GM13977 (cell line): ENCODE measurements at places on chromosomes 16 and 17.

- DNase-seq, result peak; percentile 68
Measured at GRCh38 chr17:76515274-76515949, 14.2 kb upstream of the RHBDF2 start.

DNA sequence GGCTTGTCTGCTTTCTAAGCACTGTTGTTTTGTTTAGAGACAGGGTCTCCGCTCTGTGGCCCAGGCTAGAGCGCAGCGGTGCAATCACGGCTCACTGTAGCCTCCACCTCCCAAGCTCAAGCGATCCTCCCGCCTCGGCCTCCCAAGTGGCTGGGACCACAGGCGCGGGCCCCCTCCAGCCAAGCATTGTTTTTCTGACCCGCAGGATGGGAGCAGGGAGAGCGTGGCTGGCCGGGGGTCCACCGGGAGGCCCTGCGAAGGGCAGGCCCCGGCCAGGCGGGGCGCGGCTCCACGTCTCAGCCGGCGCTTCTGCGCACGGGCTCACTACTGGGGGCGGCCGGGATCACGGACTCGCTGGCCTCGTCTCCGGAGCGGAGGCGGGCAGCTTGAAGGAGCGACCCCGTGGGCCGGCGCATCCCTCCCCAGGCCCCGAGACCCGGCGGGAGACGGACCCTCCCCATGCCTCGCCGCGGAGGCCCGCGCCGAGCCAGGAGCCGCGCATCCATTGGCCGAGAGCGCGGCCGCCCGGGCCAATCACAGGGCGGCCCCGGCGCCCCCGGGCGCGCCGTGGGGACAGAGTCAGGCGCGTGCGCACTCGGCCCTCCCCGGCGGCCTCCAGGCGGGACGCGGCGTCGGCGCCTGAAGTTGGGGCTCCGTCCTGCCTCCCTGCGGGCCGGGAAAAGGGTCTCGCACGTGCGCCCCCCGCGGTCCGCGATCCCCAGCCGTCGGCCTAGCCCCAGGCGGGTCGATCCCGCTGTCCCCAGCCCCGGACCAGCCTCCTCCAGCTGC is 24.9 kb downstream of the ACTG1 start:
- peak; percentile 97 for DNase-seq

- no peak for DNase-seq
Measured at GRCh38 chr17:1010586-1010985, 13.7 kb downstream of the TIMM22 start.

DNA sequence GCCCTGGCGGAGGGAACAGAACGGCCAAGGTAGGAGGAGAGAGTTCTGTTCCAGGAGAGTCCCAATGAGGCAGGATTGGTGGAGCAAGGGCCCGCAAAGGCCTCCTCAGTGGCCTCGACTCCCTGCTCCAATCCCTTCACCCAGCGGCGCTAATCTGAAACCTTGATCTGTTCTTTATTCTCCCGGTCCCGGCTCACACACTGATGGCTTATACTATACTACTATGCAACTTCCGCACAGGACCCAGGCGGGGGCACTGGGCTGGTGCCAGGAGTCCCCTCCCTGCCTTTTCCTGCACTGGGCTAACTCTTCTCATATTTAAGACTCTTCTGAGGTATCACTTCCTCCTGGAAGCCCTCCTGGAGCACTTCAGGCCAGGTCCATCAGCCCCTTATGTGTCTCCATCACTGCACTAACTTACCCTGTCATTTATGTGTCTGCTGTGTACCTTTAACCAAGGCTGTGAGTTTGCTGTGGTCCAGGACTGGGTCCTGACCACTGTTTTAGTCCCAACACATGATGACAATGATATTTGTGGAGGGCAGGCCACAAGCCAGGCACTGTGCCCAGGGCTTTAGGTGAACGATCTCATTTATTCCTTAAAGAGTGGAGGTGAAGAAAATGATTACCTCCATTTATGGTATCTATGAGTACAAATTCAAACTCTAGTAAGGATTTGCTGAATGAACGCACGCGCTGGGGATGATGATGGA is 6.8 kb downstream of the CCDC102A start:
- DNase-seq, result no peak

DNA sequence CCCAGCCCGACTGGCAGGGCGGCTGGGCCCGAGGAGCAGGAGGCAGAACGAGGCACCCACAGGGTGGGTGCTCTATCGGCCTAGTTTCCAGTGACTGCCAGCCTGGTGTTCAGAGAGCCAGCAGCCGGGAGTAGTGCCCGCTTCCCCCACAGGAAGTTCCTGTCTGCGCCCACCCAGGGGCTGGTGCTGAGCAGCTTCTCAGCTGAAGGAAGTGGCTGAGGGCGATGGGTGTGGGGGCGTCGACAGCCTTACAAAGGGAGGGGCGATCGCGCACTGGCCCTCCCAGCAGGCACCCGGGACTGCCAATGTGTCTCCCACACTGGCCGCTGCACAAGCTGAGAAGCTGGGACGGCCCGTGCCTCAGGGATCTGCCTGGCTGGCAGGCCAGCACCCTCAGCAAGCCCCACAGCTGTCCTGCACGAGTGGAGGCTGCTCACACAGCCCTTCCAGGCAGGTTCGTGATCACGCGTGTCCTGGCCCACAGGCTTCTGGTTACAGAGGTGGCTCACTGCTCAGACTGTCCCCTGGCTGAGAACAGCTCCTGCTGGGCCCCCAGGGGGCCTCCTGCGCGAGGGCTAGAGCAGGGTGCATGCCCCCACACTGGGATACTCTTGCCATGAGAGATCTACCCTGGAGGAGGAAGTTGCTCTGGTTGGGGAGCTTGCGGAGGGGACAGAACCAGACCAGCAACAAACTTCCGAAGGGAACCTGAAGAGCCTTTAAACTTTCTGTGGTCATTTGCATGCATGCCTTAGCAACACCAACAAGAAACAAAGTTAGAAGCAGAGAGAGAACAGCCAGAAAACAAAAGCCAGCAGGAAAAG is 2.5 kb downstream of the RNF166 start:
- no peak for DNase-seq

- no peak for DNase-seq
Measured at GRCh38 chr17:65750631-65751115, 189.2 kb upstream of the AXIN2 start.

- peak; percentile 84 for DNase-seq
Measured at GRCh38 chr17:18257982-18258355, 569 bp downstream of the FLII start.

- DNase-seq, result no peak
Measured at GRCh38 chr17:1999557-2000251, 25.4 kb downstream of the RTN4RL1 start.

GRCh38 chr16:81564421-81564911 is 119.9 kb downstream of the CMIP start:
- DNase-seq, result no peak

DNA sequence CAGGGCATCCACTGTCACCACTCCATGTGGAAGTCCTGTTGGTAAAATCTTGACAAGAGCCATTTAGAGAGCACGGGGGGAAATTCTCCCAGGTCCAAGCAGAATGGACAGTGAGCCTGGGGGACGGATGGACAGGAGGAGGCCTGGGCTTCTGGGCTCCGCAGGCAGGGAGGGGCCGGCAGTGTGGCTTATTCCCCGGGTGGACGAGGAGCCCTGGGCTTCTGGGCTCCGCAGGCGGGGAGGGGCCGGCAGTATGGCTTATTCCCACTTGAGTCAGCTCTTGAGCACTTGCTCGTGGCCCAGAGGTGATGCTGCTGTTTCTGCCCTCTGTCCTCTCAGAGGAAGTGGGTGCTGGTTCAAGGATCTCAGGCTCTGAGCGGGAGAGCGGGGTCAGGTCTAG is 22.2 kb upstream of the RPL13 start:
- DNase-seq, result no peak
